ENCODE measurements at places on chromosomes 13 and 19.
A peak's percentile ranks its signal among the peaks of the same experiment; 100 is the strongest.

DNA sequence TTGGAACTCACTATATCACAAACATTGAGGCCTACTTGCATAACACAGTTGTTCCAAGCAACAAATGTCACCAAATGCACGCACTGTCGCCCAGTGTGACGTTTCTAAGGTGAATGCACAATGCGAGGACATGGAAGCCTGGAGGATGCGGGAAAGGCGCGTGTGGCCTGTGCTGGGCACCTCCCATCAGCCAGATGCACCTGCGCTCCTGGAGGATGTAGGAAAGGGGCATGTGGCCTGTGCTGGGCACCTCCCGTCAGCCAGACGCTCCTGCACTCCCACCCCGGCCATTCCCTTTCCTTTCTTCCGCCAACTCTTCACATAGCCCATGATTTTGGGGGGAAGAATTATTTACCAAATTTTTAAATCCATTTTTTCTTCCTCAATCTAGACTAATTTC, 202.4 kb upstream of the SOX1 start:
- no peak for DNase-seq

DNA sequence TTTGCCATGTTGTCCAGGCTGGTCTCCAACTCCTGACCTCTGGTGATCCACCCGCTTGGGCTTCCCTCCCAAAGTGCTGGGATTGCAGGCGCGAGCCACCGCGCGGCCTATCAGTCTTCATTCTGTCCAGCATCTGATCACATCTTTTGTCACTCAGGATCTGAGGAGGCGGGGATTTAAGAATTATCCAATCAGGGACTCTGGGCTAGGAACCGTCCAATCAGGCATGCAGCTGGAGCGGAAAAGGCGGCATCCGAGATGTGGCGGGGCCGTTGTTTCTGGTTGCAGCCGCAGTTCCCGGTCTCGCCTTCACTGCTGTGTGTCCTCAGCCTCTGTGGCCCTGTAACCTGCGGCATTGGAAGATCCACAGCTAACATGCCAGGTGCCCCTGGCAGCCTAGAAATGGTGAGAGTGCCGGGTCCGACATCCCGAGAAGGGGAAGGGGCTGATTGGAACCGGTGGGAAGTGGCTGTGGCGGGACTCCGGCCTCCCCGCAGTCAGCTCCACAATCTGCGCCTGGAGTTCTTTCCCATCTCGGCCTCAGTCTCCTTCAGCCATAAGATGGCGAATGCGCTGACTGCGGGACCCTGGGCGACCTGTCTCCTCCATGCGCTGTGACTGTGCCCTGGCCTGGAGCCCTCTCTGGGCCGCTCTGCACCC, at the start of gene ZNF729:
TSS of gene ZNF729 (plus strand) at position 291 of the 660 bp plus-strand sequence. CDS start at position 376, 85 bp downstream.
- no peak for DNase-seq

GRCh38 chr19:1387684-1388636, 4.3 kb downstream of the NDUFS7 start:
- DNase-seq: no peak

- no peak for DNase-seq
These were observed 8.5 kb downstream of the MED26 start for GRCh38 chr19:16619457-16619856.

- no peak for DNase-seq
These were observed 53.3 kb upstream of the C13orf46 start for GRCh38 chr13:114027046-114027715.

- no peak for DNase-seq
These were observed 263.9 kb upstream of the NBEA start for GRCh38 chr13:34678154-34678553.

DNA sequence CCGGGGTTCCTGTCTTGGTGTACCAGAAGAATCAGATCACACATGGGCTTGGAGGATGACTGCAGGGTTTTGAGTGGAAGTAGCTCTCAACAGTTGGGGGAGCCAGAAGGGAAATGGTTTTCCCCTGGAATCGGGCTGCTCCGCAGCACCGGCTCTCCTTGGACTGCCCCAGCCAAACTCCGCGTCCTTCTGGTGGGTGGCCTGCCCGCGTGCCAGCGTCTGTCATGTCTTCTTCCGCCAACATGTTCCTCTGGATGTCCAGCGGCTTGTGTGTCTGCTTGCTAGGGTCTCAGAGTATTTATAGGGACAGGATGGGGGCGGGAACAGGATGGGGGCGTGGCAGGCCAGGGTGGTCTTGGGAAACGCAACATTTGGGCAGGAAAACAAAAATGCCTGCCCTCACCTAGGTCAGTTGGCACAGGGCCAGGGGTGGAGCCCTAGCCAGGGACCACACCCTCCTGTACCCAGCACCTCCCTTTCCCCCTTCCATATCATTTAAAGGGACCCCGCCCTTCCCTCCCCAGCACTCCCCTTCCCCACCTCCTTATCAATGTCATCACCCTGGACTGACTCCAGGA, 1.3 kb upstream of the ZNF30 start:
- no peak for DNase-seq

DNA sequence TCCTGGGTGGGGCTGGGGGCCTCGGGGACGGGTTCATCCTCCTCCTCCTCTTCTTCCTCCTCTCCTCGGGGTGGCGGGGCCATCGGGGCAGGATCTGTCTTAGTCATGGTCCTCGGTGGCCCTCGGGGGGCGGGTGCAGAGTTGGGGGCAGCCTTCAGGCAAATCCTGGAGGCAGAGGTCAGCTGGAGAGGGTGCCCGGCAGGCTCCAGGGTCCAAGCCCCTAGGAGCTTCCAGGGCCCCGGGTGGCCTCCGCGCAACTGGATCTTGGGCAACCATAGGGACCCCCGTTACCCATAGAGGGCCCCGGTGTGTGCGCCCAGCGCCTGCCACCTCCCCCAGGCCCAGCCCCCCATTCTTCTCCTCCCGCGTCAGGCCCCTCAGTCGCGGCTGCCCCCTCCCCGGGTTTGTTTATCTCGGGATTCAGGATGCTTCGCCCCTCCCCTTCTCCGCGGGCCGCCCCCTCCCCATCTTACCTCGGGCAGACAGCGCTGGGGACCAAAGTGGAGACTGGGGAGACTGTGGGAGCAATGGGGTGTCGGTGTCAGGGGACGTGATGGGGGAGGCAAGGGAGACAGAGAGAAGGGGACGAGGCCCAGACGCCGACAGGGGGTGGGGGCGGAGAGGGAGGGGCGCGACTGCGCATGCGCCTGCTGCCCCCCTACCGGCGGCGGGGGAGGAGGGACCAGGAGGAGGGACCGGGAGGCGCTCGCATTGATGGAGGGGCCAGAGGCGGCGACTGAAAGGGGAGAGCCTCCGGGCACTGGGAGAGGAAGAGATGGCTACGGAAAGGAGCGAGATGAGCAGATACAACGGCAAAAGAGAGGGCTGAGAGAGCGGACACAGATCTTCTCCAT, at the start of gene CLIP3:
TSS of gene CLIP3 (minus strand) at position 623 of the 854 bp plus-strand sequence. CDS start at position 107, 516 bp downstream.
- DNase-seq: no peak

DNA sequence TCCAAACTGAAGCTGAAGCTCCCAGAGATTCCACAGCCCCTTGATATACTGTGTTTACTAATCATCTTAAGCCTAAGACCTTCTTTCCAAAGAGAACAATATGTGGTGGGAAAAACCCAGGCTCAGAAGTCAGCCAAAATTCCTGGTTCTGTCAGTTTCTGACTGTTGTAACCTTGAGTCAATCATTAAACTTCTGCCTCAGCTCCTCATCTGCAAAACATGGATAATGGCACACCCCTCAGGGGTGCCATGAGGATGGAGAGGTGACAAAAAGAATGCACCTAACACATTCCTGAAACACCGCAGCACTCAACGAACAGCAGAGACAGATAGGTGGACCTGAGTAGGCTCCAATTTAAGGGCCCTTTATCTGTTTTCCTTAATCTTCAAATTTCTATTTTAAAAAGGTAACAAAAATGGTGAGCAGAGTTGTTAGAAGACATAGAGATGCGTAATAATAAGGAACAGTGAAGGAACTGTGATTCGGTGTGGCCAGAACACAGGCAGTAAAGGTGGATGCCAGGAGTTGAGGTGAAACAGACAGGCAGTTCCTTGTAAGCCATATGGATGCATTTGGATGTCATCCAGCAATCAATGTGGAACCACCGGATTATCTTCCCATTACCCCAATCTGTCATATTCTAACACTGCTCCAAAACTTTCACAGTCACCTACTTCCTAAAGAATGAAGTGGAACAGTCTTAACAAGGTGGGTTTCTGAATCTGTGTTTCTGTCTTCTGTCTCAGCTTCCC, 56.6 kb upstream of the DOCK9 start:
- DNase-seq: no peak

GRCh38 chr13:74067818-74068217, 66.4 kb downstream of the KLF12 start:
- DNase-seq: no peak

GRCh38 chr13:81779876-81780275, 1439.0 kb upstream of the SPRY2 start:
- DNase-seq: no peak

GRCh38 chr13:26558074-26558805, 757 bp downstream of the WASF3 start:
- peak; percentile 25 for DNase-seq

GRCh38 chr19:2168619-2169424, 5.1 kb downstream of the DOT1L start:
- peak; percentile 37 for DNase-seq
